Endothelial cell of umbilical vein (primary cell): ENCODE measurements at places on chromosomes 7 and 10. TPM values are rescaled to one million over a fixed set of nuclear protein-coding genes. Genes with fewer than 3 reads are reported as not detected.
A peak's percentile ranks its signal among the peaks of the same experiment; 100 is the strongest.

GRCh38 chr7:107148721-107149120 is 20.1 kb upstream of the HBP1 start:
- no peak for DNase-seq

DNA sequence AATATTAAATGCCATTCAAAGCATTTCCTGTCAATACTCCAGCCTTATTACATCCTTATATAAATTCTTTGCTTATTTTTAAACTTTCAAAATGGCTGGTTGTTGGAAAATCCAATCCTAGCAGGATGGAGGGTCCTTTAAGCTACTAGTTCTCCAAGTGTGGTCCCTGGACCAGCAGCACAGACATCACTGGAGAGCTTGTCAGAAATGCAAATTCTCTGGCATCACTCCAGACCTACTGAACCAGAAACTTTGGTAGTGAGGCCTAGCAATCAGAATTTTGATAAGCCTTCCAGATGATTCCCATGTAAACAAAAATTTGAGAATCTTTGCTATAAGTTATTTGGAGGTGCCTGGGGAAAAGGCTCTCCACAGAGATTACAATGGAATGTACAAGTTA is 43.8 kb downstream of the CALCR start:
- no peak for DNase-seq

DNA sequence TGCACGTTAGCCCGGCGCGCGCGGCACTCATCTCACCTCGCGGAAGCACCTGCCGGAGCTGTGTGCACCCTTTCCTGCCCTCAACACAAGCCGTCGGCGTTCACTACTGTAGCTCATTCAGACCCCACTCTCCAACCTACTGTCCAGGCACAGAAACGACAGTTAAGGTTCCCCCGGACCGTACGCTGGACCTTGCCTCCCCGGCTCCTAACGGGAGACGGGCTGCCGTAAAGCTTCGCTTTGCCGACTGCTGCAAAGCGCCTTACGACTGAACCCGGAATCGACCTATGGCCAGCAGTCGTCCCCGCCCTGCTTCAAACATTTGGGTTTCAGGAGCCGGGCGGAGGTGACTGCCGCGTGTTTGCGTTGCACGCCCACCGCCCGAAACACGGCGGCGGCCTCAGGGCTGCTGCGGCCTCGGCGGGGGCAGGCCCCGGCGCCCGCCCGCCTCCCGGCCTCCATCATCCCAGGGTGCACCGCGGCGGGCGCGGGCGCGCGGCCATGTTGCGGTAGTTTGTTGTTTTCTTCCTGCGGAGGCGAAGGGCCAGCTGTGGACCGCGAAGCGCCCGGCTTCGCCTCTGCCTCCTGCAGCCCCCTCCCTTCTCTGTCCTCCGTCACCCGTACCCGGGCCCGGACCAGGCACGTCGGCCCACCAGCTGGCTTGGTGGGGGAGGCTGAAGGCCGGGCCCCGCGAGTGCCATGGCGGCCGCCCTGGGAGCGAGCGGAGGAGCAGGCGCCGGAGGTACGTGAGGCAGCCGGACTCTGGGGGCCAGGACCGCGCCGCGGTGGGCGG is at the start of gene RBM33:
Gene RBM33 (plus strand): TSS at position 484 of the 793 bp plus-strand sequence. CDS start 216 bp downstream, at position 700.
- DNase-seq: peak; percentile 87

DNA sequence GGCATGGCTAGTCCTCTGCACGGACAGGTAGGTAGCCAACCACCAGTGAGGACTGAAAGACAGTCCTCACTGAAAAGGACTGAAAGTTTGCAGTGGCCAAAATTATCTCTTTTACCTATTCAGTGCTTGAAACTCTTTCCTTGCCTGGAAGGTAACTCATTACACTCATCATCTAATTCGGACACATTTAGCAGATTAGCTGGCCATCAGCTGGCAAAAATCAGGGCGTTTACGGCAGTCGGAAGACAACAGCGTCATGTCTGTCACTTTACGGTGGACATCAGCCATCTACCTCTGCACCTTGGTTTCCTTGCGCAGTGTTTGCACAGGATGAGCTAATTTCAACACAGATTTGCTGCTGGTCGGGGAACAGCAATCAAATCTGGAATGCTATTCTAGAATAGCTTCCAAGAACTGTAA is 740 bp downstream of the ANXA7 start:
- DNase-seq: no peak

- DNase-seq: no peak
Measured at GRCh38 chr10:96856317-96856716, 24.2 kb downstream of the LCOR start.

The SPDYE9 gene
- not detected in 2 replicates for polyA plus RNA-seq

The OR9A2 gene
- polyA plus RNA-seq: not detected in 2 replicates
